ENCODE measurements at places on chromosomes 3 and 15.

DNA sequence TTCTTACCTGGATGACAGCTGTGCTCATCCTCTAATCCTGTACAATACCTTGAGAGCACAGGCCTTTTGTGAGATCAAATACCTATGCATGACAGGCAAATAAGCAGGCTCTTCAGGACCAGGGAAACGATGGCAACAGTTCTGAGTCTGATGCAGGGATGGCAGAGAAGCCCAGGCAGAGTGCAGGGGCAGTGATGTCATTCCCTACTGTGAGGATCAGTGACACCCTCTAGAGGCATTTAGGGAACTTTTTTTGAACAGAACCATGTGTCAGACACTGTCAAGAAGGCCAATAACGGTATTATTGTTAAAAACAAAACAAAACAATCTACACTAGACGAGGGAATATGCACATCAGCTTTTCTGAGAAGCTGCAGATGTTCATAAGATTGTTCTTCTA lies 314.8 kb upstream of the CTDSPL start:
- peak; percentile 50 for DNase-seq

- DNase-seq, result no peak
These were observed 428.1 kb upstream of the NAALADL2 start for GRCh38 chr3:174430986-174431385.

DNA sequence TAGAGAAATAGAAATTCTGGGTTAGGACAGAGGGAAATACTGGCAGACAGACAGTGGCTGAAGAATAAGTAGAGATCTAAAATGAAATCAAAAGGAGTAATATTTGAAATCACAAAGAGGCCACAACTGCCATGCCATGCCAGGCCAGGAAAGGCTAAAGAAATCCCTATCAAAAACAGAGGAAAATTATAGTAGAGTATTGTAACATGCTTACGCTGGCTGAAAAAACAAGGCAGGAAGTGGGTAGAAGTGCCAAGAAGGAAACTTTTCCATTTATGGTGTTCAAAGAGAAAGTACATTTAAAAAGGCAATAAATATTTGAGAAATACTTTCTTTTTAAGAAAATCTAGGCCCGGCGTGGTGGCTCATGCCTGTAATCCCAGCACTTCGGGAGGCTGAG lies 415.7 kb downstream of the PLCL2 start:
- DNase-seq, result no peak

DNA sequence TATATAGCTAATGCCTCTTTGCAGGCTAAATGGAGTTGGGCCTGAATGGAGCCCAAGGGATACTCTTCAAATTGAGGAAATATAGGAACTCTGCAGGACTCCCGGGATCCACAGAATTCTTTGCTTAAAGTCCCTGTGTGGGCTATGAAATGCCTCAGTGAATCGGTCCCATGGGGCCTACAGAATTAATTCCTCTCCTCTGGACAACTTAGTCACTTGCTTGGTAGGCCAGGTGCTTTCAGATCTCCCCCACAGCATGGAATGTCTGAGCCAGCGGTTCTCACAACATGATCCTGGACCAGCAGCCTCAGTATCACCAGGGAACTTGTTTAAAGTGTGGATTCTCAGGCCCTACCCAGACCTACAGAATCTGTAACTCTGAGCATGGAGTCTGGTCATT lies 15.1 kb upstream of the PRICKLE2 start:
- DNase-seq, result no peak

GRCh38 chr3:124313621-124314020 lies 321.7 kb upstream of the ROPN1 start:
- no peak for DNase-seq

DNA sequence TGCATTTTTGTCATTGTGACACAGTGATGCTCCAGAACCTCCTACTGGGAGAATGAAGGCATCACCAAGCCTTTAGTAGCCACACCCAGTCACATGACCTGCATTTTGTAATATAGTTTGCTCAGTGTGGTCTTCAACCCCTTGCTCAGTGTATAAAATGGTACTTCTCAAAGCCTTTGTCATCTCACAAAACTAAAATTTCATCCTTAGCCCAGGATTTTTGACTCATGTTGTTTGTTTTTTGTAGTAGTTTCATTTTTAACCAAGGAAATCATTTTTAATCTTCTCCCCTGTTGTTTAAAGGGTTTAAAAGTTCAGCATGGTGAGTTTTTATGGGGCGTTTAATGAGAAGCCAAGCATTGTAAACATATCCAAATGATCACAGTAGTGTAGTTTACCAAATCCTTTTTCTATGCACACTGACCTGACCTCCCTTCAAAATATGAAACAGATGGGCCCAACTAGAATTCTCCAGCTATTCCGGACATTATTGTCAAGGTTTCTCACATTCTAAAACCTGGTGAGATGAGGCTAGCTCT lies 123.5 kb upstream of the IL12A start:
- DNase-seq, result no peak

DNA sequence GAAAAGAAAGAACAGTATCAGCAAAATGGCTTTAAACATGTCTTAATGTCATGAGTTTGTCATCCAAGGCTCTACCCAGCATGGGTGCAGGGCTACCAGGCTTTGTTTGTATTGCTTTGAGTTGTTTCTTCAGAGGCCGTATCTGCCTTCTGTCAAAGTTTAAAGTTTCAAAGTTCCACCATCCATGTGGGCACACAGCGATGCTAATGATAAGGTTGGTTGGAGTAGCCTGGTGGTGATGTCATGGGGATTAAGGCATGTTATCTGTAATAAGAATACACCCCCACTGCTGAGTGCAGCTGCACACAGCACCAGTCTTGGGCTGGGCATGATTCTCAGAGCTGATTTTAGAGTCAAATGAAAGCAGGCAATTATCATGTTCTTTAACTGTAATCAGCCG lies 72.0 kb upstream of the LRTM1 start:
- no peak for DNase-seq

DNA sequence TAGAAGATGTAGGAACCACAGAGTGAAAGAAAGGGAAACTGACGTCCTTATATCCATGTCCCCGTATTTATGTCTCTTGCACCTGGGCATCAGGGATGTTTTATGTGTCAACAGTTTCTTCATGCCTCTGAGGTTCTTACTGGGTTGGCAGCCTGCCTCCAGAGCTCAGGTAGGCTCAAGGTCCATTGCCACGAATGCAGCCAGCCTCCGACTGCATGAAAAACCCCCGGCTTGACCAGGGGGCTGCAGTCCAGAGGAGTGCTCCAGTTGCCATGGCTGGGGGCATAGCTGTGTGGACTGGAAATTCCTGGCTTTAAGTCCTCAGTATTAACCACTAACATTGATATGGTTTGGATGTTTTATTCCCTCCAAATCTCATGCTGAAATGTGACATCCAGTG lies 2.8 kb upstream of the CSPG5 start:
- DNase-seq, result no peak

DNA sequence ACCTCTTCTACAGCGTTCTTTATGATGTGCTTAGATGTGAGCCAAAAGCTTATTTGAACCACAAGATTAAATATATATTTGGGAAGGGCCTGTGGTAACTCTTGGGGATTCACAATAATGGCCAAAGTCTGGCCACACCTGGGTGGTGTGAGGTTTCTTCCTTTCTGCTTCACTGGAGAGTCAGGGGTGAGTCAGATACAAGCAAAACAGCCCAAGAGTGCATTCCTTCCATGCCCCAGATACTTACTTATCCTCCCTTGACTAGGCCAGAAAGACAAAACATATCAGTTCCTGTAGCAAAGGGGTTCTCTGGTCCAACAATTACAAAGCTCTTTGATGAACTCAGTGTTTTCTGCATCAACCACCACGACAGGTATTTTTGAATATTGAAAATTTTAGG lies 941 bp downstream of the ZBED2 start:
- peak; percentile 29 for DNase-seq

- DNase-seq, result no peak
These were observed 1061.2 kb downstream of the FHIT start for GRCh38 chr3:60190073-60190472.

DNA sequence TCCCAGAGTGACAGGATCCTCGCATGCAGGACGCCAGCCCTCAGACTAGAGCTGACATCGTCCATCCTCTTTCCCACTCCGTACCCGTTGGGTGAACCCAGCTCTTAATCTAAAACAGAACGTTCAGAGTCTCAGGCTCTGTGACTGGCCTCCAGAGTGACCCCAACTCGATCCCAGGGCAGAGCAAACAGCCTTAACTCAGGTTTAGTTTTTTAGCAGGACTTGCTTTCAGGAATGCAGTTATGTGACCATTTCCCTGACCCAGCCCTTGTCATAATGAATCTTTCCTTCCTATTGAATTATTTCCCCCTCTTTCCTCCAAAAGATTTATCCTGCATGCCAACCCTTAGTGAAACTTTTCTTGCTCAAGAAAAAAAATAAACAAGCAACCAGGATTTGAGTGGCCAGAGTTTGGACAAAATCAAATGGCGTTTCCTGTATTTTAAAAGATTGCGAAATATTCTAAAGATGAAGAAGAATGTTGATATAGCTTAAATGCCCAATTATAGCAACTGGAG lies 47.8 kb upstream of the RARB start:
- no peak for DNase-seq

- DNase-seq, result no peak
These were observed 63.5 kb upstream of the FSIP1 start for GRCh38 chr15:39846108-39846507.

DNA sequence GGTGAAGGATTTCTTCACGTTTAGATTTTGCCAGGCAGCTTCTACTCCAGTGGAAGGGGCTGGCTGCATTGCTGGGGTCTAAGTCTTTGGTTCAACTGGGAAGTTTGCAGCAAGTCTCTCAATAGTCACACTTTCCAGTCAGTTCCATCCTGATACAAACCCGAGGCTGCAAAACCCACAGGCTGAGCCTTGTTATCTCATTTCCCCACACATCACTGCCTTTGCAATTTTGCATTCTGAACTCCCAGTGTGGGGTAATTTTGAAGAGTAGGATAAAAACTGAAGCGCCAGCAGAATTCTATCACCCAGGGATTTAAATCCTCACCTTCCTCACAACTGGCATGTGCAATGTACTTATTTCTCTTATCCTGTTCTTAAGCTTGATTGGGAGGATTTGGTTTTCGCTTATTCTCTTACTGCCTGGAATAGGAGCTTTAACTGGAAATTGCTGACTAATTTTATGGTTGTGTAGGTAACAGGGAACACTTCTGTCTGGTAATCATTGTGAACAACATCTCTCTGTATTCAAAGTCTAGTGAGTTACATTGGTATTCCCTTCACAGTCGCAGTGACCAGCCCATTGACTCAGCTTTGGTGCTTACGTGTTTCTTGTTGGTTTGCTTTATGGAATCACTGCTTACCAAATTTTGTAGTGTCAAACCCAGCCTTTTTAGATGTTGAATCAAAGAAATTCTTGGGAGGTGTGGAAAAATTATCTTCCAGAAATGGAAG lies 142.0 kb upstream of the TOPAZ1 start:
- DNase-seq, result no peak

DNA sequence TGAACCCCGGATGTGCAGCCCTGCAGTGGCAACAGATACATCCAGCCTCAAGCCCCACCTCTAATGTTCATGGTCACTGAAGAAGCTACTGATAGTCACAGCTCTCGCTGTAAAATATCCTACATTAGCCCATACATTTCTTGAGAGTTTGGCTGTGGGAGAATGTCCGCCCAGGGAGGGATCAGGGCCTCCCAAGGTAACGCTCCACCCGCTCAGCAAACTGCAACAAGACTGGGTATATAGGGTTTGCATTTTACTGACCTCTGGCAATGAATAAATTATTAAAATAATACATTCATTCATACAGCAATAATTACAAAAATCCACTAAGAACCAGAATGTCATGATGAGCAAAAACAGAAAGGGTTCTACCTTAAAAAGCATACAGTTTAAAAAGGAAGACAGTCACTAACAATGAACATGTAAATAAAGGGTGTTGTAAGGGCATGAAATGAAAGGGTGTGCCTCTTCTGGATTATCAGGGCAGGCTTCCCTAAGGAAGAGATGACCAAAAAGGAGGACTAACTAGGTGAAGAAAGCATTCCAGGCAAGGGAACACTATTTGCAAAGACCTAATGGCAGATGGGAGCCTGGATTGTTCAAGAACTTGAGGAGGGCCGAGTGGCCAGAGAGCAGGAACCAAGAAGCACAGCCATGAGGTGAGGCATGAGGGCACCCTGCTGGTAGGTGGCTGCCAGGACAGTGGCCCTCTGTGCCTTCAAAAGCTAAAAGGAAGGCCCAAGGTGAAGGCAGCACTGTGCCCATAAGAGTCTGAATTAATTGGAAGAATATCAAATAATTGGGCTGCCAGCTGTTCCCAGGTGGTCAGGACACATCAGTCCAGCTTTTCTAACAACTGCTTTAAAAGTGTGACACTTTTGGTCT lies 28.1 kb upstream of the CTDSPL start:
- DNase-seq, result no peak

- DNase-seq, result no peak
These were observed 1.9 kb upstream of the IGDCC4 start for GRCh38 chr15:65424683-65425082.

DNA sequence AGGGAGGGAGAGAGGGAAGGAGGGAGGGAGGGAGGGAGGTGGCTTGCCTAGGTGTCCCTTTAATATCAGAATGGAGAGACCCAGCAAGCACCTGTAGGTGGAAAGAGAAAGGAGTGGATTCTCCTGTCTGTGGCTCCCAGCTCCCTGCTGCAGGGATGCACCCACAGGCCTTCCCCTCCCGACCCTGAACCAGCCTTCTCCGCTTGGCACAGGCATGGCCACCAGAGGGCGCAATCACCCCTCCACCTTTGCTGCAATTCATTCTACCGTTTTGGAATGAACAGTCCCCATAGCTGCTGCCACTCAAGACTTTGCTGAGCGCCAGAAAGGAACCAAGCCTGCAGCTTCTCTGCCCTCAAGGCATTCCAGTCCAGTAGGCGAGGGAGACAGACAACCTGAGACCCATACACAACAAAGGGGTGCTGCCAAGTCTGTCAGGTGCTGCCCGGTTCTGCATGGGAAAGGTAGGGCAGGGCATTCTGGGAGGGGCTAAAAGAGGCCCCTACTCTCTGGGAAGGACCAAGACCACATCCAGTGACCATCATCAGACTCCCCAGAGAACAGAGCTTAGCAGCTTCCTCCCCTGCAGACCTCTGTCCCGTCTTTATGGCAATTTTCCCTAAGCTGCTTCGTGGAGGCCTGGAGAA lies 4.9 kb downstream of the TLR9 start:
- DNase-seq, result peak; percentile 71

GRCh38 chr3:12938258-12938711 lies 96.9 kb upstream of the RPL32 start:
- no peak for DNase-seq

DNA sequence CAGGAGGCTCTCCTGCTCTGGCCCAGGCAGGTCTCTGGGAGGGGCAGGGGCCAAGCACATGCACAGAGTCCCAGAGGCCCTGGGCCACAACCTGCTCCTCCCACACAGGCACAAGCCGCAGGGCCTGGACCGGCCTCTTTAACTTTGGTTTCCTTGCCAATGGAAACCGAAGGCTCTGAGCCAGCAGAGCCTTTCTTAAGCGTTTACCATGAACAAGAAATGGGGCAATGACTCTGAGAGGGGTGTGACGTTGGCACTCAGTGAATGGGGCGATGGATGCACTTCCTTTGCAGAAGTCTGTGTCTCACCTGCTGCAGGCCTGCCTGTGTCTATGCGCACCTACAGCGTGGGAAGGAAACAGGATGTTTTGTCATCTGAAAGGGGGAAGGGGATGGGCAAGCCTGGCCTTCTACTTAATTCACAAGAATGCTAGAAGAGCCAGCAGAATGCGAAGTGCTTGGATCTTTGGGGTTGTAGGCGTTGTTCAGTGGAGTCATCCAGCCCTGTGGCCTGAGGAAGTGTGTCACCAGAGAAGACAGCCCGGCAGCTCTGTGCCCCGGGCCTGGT lies 41.8 kb downstream of the IFT122 start:
- no peak for DNase-seq

Data from SW480 (cell line).